ENCODE measurements at places on chromosomes 12 and 14.

DNA sequence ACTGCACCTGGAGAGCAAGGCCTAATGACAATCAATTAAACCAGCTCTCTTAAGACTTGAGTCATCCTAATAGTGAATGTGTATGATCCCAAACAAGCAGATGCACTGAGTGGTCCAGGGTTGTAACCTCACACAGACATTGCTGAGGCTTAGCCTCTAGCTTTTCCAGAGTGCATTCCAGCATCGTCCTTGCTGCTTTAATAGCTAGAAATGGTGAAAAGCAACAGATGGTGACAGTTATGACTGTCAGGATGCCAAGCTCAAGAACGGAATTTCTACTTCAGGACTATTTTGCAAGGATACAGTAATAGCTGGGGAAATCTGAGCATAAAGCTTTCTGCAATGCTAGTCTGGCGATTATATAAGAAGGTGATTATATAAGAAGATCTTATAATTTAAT is 34.6 kb downstream of the PTPRR start:
- DNase-seq: no peak

DNA sequence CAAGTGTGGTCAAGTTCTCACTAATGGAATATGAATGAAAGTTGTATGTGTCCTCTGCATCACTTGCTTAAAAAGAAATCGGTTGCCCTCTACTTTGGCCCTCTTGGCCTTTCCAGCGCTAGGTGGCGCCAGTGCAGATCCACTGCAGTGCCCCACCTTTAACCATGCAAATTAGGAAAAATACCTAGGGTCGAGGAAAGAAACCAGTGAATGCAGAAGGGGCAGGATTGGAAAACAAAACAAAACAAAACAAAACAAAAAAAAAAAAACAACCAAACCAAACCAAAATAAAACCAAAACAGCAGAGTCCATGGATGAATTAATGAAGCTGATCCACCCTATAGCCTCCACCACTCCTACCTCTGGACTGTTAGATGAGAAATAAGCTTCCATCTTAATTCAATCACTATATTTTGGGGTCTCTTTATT is 12.9 kb upstream of the NEMF start:
- peak; percentile 68 for DNase-seq

GRCh38 chr12:120688527-120689071 is 1.6 kb downstream of the MLEC start:
- DNase-seq: peak; percentile 51

GRCh38 chr14:37061697-37062096 is 110.7 kb downstream of the SLC25A21 start:
- no peak for DNase-seq

DNA sequence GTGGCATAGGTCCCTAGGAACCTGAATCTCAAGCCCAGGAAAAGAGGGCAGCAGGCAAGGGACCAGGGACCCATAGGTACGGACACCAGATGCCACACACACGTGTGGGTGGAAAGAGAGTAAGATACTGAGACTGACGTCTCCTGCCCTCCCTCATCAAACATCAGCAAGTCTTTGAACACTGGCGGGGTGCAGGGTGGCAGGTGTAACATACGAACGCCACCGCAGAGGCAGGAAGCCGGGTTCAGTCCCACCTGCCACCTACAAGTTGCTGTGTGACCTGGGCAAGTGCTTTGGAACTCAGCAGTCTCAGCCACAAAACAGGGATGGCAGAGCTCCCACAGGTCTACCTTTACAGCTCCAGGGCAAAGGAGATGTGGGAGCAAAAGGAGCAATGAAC is 11.1 kb downstream of the ACTN1 start:
- no peak for DNase-seq

GRCh38 chr14:58871573-58871972 is 233.8 kb downstream of the DACT1 start:
- DNase-seq: no peak

GRCh38 chr12:3293446-3294161 is 197.4 kb upstream of the PRMT8 start:
- peak; percentile 24 for DNase-seq

DNA sequence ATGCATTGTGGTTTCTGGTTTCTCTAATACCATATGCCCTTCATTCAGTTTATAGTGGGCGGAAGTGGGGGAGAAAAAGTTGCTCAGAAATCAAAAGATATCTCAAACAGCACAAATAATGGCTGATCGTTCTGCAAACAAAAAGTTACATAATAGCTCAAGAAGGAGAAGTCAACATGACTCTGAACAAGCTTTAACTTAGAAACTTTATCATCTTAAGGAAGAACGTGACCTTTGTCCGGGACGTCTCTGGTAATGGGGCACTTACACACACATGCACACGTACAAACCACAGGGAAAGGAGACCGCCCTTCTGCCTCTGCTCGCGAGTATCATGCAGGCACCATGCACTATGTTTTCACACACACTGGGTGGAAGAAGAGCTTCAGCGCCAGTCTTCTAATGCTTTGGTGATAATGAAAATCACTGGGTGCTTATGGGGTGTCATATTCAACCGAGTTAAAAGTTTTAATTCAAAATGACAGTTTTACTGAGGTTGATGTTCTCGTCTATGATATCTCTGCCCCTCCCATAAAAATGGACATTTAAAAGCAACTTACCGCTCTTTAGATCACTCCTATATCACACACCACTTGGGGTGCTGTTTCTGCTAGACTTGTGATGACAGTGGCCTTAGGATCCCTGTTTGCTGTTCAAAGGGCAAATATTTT is 4.7 kb downstream of the FOS start:
- no peak for DNase-seq

DNA sequence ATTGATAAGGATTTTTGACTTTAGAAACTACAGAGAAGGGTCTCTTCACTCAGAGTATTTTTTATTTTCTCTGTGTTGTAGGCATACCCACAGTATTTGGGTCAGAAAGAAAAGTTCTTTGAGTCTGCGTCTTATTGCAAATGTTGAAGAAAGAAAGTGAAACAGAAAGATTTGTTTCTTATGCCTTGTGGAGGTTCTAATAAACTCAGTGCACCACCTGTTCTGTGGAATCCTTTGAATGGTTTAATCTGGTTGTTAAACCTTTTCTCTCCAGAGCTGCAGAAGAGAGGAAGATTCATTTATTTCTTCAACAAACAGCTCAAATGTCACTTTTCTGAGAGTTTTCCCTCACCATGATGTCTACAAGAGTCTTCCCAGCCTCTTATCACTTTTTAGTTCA is 146.6 kb upstream of the PLEKHG7 start:
- DNase-seq: no peak

DNA sequence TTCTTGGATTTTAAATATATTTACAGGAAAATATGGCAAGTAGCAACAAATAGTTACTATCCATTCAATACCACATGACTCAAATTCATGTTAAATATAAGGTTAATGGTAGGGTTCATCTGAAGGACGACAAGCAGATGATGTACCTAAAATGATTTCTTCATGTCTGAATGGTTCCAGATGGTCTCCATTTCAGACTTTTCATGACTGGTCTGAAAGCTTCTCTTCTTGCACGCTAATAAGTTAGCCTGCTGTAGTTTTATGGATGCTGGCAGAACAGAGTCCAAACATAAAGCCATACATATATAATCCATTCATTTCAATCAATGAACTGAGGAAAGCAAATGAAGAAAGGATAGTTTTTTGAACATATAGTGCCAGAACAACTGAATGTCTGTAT is 257.0 kb upstream of the MGAT4C start:
- DNase-seq: no peak

Measured in EL (cell line).